Frontal cortex (tissue), 4 donors: ENCODE measurements at places on chromosomes 6 and 20. TPM values are rescaled to one million over a fixed set of nuclear protein-coding genes. Genes with fewer than 3 reads are reported as not detected.

- DNase-seq: no peak
These were observed 86.4 kb downstream of the ATXN1 start for GRCh38 chr6:16674801-16675392.

DNA sequence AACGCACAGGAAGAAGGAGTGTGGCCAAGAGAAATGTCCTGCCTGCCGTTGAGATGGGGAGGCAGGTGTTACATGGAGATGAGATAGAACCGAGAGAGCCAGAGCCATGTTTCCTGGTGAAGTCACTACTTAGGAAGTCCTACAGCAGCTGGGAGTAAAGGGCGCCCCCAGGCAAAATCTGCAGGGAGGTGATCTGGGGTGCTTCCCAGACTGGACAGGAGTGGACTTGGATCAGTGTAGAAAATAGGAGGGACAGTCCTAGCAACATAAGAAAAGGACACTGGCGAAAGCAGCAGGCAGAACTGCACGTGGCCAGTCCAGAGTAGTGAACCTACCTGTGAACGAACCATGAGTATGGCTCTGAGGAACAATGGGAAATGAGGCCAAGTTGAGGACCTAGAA lies 85.3 kb downstream of the CD164 start:
- no peak for DNase-seq

Gene MYL9
- total RNA-seq: 0.41 TPM

Gene BPIFA3
- not detected for total RNA-seq

Gene FAM162B
- total RNA-seq: 1.2 TPM

- no peak for DNase-seq
These were observed 655.0 kb upstream of the HS3ST5 start for GRCh38 chr6:114997813-114998292.

GRCh38 chr6:95423331-95423730 lies 154.0 kb upstream of the MANEA start:
- DNase-seq: no peak

DNA sequence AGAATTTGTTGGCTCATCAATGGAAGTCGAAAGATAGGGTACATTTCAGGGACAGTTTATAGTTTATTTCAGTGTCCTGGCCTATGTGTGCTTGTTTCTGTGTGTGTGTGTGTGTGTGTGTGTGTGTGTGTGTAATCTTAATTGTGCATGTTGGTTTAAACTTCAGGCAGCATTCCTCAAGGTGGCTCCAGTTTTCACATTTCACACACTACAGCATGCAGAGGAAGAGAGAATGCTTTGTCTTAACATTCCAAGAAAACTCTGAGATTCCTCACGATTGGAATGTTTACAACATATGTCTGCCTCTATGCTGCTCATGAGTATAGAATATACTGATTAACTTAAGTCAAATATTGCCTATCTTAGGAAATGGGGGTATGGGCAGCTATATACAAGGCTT lies 332.6 kb upstream of the EPHA7 start:
- DNase-seq: no peak

DNA sequence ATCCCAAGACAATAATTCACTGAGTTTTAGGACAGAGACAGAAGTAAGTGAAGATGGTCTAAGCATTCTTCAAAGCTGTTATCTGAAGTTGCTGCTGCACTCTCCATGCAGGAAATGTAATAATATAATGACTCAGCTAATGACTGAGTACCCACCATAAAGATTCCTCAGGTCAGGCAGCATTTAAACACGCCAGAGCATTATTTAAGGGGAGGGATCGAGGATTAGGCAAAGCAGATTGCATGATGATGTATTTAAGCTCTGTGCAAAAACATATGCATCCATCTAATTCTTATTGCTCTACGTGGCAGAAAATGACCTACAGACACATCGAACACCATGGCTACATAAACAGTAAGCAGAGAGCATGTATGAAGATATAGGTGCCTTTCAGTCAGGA lies 216.4 kb downstream of the UNC5CL start:
- DNase-seq: no peak

- DNase-seq: no peak
These were observed 1.4 kb downstream of the FGD2 start for GRCh38 chr6:37006793-37007339.

DNA sequence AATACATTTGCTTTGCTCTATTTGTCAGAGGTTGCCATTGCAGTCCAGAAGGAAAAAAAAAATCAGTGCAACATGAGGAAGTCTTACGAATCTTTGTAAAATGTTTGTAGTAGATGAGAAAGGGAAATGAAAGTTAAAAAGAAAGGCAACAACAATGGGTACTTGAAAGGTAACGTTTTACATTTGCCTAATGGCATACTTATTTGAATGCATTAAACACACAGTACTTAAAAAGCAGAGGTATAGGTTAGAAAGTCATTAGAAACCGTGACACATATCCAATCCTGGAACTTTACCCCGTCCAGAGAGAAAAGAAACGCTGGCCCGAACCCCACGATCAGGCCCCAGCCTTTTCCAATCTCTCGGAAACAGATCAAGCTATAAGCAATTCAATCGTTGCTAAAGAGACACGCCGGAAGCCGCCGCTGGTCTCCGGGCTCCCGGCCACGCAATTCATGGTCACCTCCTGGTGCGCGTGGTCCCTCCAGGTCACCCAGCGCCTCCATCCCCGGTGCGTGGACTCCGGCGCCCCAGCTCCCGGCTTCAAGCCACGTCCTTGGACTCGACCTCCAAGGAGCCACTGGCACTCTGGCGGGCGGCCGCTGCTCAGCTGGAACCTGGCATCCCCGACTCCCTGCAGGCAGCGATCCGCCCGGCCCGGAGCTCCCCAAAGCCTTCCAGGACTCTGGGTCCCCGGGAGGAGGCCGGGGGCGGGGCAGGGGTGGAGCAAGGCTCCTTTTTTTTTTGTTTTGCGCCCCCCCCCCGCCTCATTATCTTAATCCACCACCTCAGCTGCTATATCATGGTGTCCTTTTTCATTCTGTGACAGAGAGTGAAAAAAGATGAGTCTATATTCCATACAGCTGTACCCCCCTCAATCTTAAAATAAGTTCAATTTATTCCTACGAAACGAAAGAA lies at the start of gene SLC18B1:
SLC18B1 (minus strand) TSS at position 687 of the 918 bp plus-strand sequence; CDS start at position 506, 181 bp downstream.
- DNase-seq: no peak

GRCh38 chr6:158853072-158853879 lies 34.1 kb upstream of the EZR start:
- no peak for DNase-seq

DNA sequence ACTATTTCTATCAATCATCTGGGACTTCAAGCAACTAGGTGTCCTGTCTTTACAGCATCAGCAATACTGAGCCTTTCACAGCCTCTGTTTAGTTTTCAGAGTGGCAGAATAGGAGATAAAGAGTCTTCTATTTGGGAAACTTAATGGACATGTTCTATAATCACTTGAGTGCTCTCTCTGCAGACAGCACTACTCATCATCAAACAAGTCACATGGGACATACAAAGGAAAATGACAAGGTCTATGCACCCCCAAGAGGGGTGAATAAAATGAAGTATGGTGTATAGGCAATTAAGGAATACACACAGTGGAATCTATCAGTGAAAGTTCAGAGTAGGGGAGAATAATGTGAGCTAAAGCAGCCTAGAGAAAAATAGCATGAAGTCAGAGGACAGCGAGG lies 237.8 kb upstream of the THEMIS start:
- DNase-seq: no peak

Gene GJA10
- not detected for total RNA-seq

Gene KIAA0408
- 107 TPM for total RNA-seq

Gene ARFGEF3
- 37.1 TPM for total RNA-seq

GRCh38 chr6:10555625-10556309 lies 34.6 kb downstream of the GCNT2 start:
- DNase-seq: no peak

DNA sequence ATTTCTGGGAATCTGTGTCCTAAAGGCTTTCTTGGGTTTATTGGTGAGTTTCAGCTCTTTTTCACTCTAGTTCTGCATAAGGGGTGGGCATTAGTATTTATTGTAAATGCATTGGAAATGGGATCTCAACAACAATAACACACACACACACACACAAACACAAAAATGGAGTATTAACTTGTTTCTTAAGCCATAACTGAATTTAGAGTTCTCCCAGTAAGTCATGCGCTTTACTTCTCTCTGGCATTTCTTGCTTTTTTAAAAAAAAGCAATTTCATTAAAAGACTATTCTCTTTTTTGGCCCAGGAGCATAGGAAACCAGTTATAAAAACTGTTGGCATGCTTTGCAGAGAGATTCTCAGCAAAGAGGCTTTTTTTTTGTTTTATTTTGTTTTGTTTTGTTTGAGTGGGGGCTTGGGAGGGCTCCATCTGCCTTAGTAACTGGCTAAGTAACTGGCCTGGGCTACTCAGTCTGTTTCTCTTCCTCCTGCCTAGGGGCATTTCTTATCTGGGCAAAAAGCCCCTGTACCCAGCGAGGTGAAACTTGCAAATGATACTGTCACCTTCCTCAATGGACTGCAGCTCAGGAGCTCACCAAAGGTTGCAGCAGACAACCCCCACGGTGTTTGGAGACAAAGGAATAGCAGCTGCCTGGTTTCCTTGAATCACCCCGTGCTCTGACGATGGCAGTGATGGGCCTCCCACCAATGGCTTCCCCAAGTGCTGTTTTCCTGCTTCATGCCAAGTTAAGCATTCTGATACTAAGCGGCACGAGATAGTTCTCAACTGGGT lies 128.5 kb downstream of the BCAS1 start:
- DNase-seq: no peak

DNA sequence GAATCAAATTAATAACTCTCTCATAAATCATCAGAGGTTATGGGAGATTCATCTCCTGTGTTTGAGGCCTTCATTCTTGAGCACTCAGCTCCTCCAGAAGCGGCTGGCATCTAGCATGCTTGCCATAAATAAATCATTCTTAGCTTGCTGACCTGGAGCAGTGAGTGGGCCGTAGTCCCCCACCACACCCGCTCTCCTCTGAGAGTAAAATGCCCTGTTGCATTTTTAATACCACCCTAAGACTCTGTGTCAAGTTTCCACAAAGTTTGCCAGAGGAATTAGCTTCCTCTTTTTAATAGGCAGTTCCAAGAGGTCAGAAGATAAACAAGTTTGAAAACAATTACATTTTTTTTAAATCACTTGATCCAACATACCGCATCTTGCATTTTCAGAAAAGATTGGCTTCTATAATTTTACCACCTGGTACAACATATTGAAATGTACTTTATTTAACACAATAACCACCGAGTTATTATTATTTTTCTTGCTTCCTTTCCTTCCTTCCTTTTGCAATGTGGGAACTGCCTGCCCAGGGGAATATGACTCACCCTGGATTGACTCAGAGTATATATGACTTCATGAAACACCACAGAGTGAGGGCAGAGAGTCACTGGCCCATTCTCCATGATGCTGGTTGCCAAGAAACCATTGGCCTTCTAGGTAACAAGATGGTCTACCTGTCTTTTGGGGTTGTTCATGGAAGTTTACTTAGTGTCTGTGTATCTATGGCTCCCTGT lies 29.4 kb upstream of the CLIC5 start:
- no peak for DNase-seq

DNA sequence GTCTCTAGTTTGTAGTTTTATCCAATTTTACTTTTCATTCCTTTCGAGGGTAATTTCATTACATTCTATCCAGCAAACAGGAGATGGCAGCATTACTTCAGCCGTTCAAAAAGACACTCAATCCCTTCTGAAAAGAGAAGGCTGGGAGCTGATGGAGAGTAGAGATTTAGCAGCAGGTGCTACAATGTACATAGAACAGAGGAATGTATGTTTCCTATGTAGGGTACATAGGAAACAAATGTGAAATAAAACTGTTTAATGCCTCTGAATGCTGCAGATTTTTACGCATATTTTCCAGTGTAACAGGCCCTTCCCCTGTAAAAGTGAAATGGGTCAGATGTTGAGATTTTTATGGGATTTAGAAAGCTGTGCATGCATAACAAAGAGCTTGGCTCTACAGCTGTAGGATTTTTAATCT lies 16.0 kb downstream of the RPS12 start:
- DNase-seq: no peak

GRCh38 chr6:50990750-50991446 lies 172.2 kb downstream of the TFAP2B start:
- DNase-seq: no peak

DNA sequence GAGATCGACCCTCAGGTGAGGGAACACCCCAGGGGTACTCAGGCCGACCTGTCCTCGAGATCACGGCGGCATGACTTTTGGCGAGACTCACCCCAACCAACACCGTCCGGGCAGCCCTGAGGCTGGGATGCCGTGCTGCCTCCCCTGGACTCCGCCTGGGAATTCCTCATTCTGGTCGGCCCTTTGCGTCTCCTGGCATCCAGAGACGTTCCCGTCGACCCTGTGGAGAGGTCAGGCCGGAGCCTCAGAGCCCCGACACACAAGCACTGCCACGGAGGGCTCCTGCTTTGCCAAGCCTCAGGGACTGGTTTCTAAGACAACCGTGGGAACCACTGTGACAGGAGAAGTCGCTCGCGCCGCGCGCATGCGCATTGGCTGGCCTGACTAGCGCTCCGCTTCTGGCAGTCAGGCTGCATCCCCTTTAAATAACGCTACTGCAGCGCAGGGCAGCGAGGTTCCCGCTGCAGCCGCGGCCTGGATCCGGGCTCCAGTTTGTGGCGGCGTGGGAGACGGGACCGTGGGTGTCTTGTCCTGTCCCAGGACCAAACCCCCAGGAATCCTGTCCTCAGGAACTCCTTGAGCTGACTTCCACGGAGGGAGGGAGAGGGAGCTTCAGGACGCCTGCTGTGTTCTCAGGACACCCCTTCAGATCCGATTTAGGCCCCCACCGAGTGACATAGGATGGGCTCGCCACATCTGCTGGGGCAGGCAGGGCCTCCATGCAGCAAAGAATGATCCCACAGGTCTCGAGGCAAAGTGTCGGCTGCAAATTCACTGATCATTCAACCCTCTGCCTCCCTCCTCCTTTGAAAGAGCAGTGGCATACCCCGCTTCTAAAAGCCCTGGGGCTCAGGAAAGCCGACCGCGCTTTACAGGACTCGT lies 163.2 kb upstream of the ZNF337 start:
- peak; percentile 52 for DNase-seq

- no peak for DNase-seq
These were observed 27.9 kb upstream of the RTF2 start for GRCh38 chr20:56440346-56441007.

DNA sequence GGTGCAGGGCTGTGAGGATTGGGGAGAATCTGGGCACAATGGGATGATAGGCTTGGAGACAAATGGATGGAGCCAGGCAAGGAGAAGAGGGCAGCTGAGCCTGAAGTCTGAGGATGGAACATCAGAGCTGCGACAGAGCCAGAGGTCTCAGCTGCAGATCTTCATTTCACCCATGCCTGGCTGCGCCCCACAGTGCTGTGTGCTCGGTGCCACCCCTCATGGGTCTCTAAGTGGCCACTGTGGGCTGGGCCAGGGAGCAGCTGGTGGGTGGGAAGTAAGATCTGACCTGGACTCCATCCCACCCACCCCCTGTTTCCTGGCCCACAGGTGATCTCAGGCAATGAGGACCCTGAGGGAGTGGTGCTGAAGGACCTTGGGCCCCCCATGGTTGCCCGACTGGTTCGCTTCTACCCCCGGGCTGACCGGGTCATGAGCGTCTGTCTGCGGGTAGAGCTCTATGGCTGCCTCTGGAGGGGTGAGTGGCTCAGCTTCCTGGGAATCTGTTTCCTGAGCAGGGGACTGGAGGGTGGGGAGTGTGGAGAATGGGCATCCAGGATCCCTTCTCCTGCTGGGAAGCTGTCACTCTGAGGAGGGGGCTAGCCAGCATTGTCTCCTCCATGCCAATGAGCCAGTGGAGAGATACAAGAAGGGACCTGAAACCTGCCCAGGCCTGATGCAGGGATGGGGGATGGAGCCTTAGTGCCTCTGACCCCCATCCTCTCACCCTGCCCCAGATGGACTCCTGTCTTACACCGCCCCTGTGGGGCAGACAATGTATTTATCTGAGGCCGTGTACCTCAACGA lies 6.5 kb downstream of the DDR1 start:
- DNase-seq: no peak

Gene HLA-DOB
- not detected for total RNA-seq
